ENCODE measurements at places on chromosomes 3 and 15. TPM values are rescaled to one million over a fixed set of nuclear protein-coding genes. Genes with fewer than 3 reads are reported as not detected.
A peak's percentile ranks its signal among the peaks of the same experiment; 100 is the strongest.

ECE2 gene
- total RNA-seq = not detected

CLN6 gene
- 61.9 TPM for total RNA-seq

MAP6D1 gene
- total RNA-seq = 0.83 TPM

SCN11A gene
- 0.05 TPM for total RNA-seq

MST1R gene
- total RNA-seq = 4.1 TPM

MAGEL2 gene
- not detected for total RNA-seq

GRCh38 chr15:87816811-87817210 is 439.7 kb downstream of the NTRK3 start:
- DNase-seq = no peak
- H3K27me3 ChIP-seq = no peaks in the 10 kb centered on the region
- H3K27ac ChIP-seq = no peak overlapping the region
- no peaks in the 10 kb centered on the region for H3K36me3 ChIP-seq
- no peak overlapping the region for H3K4me3 ChIP-seq

DNA sequence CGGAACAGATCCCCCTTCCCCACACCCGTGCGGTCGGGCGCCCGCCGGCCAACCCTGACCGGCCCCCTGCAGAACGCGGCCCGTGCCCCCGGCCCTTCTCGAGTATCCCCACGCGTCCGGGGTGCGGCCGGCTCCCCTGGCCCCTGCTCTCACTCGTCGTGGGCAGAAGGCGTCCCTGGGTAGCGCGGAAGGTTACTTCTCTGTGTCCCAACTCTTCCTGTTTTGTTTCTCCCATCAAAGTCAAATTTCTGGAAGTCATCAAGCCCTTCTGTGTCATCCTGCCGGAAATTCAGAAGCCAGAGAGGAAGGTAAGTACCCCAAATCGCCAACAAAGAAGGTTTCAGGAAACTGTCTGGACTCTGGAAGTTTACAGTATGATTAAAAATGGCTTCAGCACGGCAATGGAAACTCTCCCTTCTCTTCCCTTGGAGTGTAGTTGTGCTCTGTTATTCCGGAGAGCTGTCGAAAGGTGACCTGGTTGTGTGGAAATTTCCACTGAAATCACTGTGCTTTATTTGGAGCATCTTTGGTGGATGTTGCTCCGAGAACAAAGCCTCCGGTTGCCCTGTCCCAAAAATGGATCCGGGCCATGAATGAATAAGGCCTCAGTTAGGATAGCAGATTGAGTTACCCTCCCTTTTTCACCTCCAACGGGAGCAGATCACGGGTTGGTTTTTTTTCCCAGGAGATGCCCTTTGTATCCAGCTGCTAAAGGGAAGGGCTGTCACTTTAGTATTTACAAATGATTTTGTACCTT is 536 bp downstream of the SEC61A1 start:
- H3K27ac ChIP-seq = peak overlapping the region; percentile 99
- no peak for DNase-seq
- peaks cover 39% of the 10 kb centered on the region for H3K36me3 ChIP-seq
- H3K27me3 ChIP-seq = peaks cover 9% of the 10 kb centered on the region
- H3K4me1 ChIP-seq = peaks cover 46% of the 10 kb centered on the region

DNA sequence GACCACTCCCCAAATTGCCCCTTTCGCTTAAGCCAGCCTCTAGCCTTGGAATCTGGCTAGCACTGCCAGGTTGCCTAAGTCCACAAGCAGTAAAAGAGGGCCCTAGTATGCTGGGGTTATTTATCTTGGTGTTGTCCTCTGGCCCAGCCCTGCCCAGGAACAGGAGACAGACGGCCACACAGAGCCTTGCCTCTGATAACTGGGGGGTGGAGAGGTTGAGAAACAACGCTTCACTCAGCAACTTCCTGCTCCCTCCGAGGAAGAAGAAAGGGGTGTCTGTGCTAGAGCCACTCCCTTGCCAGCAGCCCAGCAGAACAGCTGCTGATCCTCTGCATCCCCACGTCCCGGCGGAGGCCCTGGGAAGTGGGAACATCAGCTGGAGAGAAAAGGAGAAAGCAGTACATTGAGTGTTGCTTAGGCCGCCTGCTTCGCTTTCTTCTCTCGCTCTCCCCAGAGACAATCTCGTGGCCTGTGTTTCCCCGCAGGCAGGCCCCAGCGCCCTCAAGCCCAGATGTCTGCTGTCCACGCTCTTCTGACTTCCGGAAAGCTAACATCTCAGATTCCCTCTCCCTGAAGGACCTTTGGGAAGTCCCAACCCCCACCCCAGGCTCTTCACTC is 22.6 kb upstream of the C3orf70 start:
- no peak for DNase-seq
- no peaks in the 10 kb centered on the region for H3K4me1 ChIP-seq
- peaks cover 4% of the 10 kb centered on the region for H3K27me3 ChIP-seq
- H3K27ac ChIP-seq = no peak overlapping the region
- H3K36me3 ChIP-seq = no peaks in the 10 kb centered on the region

DNA sequence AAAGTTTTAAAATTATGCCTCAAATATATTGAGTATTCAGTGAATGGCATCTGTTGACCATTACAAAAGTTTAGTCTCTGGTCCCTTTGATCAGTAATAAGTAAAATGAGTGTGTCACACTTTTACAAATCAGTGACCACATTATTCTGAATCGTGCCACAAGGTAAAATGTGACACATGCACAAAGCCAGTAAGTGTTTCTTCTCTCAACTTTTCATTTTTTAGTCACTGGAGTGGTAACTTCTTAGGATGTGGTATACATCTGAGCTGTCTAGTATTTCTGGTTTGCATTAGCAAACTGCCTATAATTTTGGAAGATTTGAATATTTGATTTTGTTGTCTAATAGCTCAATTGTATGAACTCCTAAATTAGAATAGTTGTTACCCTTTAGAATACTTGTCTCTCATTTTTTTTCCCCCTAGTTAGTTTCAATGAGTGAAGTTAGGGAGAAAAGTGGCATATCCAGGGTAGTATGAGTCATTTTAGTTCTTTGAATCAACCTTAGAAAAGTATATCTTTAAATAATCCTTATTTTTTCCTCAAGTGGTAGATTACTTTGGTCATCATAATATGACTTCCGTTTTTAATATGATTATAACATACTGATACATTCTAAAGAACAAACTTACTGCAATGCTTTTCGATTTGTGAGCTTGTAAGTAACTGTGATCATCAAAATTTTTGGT is 18.1 kb downstream of the DNAJC13 start:
- DNase-seq = no peak
- H3K4me3 ChIP-seq = no peak overlapping the region
- H3K27ac ChIP-seq = peak overlapping the region; percentile 46
- H3K36me3 ChIP-seq = peaks cover 30% of the 10 kb centered on the region

GRCh38 chr3:116316771-116317170 is 128.5 kb downstream of the LSAMP start:
- H3K27ac ChIP-seq = no peak overlapping the region
- no peaks in the 10 kb centered on the region for H3K4me1 ChIP-seq
- H3K36me3 ChIP-seq = no peaks in the 10 kb centered on the region
- no peak overlapping the region for H3K4me3 ChIP-seq
- DNase-seq = no peak

DNA sequence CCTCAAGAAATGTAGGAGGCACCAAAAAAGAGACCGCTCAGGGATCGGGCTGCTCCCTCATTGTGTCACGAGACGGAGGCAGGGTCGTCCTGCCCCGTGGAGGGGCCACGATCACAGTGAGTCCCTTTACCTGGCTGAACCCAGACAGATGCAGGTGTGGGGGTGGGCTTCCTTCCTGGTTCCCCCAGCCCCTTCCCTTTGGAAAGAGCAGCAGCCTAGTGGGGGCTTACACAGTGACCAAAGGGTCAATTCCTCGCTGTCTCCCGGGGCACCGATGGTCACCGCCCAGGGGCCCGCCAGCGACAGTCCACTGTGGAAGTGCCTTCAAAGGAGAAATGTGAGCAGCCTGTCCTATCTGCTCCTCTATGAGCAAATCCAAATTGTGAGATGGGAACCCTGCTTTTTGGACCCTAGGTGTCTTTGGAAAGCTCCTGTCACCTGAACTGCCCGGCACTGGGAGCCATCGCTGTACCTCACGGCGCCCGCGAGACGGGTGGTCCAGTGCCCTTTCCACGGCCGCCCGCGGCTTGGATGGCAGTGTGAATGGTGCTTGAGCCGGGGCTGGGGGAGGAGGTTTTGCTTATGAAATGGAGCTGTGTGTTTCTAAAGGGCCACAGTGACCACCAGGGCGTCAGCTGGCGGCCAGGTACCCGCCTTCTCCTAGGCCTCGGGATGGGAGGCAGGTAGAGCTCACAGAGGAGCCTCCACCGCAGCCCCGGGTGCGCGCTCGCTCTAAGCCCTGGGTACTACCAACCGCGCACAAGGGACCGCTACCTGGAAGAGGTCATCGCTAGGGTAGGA is 155.7 kb downstream of the KLF13 start:
- peak overlapping the region; percentile 91 for H3K4me3 ChIP-seq
- H3K36me3 ChIP-seq = peaks cover 26% of the 10 kb centered on the region
- H3K27me3 ChIP-seq = peaks cover 2% of the 10 kb centered on the region
- peak overlapping the region; percentile 93 for H3K27ac ChIP-seq
- no peak for DNase-seq
- H3K4me1 ChIP-seq = peaks cover 58% of the 10 kb centered on the region

DNA sequence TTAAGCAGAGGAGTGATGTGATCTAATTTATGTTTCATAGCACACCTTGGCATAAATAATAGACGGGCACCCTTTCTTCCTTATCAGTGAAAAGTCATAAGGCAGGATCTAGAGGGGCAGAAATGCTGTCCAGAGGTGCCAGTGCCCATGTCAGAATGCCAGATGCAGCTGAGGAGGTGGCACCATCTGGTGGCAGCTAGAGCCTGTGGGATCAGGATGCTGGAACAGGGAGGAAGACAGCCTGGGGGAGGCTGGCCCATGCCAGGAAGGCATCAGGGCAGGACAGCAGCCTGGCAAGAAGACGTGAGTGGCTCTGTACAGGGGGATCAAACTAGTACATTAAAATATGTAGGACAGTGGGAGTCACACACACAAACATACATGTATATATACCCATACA is 16.5 kb downstream of the MYH15 start:
- no peak for DNase-seq
- H3K4me1 ChIP-seq = no peaks in the 10 kb centered on the region
- H3K27ac ChIP-seq = no peak overlapping the region
- H3K36me3 ChIP-seq = no peaks in the 10 kb centered on the region
- no peaks in the 10 kb centered on the region for H3K27me3 ChIP-seq
